D721Med (cell line): ENCODE measurements at places on chromosomes 6 and 20.

DNA sequence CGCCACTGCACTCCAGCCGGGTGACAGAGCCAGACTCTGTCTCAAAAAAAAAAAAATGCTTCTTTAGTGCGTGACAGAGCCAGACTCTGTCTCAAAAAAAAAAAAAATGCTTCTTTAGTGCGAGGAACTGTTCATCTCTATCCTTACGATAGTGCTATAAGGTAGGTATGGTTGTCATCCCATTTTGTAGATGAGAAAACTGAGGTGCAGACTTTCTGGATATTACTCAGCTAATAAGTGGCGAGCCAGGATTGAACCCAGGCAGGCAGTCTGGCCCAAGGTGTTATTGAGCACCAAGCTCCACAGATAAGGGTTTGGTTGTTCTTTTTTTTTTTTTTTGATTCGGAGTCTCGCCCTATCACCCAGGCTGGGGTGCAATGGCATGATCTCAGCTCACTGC, 11.9 kb downstream of the MEA1 start:
- DNase-seq: no peak

GRCh38 chr6:35710241-35710847, 21.6 kb upstream of the FKBP5 start:
- DNase-seq: no peak

DNA sequence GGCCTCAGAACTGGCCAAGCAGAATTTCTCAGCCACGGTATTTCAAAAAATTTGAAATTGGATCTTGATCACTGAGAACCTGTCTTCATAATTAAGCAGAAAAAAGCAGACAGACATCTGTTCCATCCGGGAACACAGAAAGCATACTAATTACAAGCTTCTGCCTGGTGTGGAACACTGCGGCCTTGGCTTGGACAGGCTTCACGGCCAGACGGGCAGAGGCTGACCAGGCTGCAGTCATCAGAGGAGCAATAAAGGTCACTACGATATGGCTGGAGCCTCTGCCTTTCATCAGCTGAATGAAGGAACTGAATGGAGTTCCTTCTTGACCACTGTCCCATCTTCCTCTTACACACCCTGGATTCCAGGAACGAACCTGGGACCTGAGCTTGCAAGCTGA, 3.9 kb upstream of the NRSN1 start:
- DNase-seq: no peak

GRCh38 chr20:46512943-46513844, at the start of gene ZNF334:
TSS of gene ZNF334 (minus strand) at chr20:46513559. CDS start at chr20:46512102, 1,457 bp downstream.
- peak; percentile 73 for DNase-seq

DNA sequence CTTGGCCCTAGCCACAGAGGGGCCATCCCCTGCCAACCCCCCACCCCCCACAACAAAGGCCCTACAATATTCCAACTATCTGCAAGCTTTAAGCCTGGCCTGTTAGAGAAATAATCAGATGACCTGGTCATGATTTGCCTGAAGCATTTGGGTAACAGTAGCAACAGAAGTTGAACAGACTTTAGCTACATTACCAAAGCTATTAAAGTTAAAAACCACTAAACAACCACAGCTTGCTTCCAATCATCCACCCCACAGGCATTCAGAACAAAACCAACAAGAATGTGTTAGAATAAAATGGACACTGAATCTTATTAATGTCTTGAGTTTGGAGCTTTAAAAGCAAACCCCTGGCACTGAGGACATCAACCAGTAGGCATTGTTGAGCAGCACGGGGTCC, 250.9 kb downstream of the LRFN2 start:
- no peak for DNase-seq

- DNase-seq: no peak
Observed at GRCh38 chr20:24880356-24880755, 68.7 kb upstream of the CST7 start.

DNA sequence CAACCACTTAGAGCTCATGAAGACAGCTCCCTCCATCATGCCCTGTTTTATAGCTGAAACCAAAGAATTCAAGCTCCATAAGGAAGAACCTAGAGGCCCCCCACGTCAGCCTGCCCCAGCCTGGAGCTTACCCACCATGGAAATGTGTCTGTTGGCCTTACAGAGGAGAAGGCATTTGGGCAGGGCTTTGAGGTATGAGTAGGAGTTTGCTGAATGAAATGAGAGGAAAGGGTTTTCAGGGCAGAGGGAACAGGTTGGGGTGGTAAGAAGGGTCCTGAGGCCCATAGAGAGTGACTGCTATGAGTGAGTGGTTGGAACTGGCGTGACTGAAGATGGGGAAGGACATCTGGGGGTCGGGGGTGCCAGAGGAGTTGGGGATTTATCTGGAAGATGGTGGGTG, 12.7 kb upstream of the GATA5 start:
- DNase-seq: no peak
